NCI-H1930 (cell line): ENCODE measurements at places on chromosomes 16 and 17.

DNA sequence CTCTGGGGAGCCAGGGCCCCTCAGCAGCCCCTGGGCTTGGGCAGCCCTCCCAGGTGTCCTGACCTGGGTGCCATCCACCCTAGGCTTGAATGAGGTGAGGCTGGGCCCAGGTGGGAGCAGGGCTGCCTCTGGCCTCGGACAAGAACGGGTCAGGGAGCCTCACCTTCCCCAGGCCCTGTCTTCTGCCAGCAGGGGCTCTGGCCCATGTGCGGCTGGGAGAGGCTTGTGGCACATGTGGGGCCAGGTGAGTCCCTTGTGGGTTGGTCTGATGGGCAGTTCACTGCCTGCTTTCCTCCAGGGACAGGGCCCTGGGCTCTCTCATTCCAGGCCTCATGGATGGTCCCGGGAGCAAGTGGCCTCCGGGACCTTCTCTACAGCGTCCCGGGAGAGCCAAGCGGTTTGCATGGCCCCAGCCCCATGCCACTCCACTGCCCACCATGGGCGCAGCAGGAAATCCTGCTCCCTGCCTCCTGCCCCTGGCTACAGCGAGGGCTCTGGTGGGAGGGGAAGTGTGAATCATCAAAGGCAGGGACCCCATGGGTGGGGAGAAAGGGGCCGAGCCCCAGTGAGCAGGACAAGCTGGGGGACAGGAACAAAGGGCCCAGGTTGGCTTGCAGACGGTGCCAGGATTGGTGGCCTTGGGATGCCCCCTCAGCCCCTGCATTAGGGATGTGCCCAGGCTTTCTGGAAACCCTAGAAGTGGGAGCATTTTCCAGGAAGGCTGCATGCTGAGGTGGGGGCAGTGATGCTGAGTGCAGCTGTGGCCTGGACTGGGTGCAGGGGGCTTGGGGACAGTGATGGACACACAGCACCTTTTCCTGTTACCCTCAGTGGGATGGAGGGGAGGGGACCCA, 12.2 kb downstream of the VASN start:
- DNase-seq, result no peak

GRCh38 chr16:85511938-85512807, 100.9 kb upstream of the GSE1 start:
- no peak for DNase-seq

- no peak for DNase-seq
These were observed 21.1 kb downstream of the ANKRD40 start for GRCh38 chr17:50686494-50687199.

- DNase-seq, result no peak
These were observed 335.1 kb downstream of the GRIN2A start for GRCh38 chr16:9847146-9847545.

DNA sequence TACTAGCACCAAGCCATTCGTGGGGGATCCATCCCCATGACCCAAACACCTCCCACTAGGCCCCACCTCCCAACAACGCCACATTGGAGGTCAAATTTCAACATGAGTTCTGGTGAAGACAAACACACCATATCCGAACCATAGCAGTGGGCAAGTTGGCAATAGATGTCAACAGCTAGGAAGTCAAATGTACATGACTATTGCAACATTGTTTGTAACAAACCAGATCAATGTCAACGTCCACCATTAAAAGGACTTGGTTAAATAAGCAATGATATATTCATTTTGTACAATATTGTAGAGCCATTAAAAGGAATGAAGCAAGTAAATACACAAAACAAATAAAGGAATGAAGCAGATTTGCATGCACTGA, 26.5 kb upstream of the CIITA start:
- no peak for DNase-seq

DNA sequence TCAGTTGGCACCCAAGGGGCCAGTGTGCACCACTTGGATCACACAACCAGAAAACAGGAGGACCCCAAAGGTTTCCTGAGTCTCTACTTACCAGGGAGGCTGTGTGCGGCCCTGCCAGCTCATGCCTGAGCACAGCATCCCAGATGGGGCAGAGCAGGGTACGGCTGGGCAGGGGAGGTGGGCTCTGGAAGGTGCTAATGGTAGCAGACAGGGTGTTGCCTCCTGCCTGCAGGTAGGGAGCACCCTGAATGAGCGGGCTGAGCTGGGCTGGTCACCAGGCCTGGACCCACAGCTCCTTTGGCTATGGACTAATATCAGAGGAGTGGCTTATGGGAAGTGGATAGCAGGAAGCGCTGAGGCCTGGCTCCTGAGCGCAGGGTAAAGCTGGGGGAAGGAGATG, 14.6 kb downstream of the RECQL5 start:
- no peak for DNase-seq

GRCh38 chr17:58054641-58055040, 28.6 kb upstream of the DYNLL2 start:
- no peak for DNase-seq

DNA sequence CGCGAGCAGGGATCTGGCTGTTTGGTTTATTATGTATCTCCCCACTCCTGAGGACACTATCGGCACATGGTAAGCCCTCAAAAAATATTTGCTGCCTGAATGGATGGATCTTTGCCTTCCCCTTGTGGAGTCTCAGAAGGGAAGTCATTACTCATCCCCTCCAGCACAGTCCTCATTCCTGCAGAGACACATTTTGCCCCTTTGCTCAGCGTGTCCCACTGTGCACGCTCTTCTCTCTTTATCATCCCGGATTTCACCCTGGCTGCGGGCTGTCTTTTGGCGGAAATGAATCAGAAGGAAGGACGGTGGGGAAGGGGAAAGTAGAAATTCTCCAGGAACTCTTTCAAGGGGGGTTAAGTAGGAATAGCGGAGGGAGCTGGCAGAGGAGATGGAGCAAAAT, 125.2 kb upstream of the CDC42EP4 start:
- DNase-seq, result no peak

DNA sequence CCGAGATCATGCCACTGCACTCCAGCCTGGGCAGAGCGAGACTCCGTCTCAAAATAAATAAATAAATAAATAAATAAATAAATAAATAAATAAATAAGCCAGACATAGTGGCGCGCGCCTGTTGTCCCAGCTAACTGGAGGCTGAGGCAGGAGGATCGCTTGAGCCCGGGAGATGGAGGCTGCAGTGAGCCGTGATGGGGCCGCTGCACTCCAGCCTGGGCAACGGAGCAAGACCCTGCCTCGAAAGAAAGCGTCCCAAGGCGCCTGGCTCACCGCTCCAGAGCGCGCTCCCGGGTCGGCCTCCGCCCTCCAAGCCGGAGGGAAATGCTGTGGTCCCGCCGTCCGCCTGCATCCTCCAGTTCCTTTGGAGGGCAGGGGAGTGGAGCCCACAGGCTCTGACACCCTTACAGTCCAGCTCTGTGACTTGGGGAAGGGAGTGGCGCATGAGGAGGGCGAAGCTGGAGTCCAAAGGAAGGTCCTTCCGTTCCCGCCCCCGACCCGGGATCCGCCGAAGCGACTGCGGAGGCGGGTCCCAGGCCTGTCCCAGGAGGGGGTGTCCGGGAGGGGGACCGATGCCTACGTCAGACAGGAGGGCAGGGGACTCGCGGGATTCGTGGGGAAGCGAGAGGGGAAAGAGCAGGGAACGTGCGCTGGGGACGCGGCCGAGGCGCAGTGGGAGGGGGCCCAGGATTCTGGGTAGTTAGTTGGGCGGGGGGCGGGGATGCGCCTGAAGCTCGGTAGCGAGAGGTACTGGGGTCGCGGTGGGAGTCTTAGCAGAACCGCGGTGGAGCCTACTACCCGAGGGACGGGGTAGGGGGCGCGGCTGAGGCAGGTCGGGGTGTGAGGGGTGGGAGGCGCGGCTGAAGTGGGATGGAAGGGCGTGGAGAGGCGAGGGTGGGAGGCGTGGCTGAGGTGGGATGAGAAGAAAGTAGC, 8.4 kb upstream of the TRPV2 start:
- peak; percentile 38 for DNase-seq
